ENCODE measurements at places on chromosomes 5 and 9.
A peak's percentile ranks its signal among the peaks of the same experiment; 100 is the strongest.

DNA sequence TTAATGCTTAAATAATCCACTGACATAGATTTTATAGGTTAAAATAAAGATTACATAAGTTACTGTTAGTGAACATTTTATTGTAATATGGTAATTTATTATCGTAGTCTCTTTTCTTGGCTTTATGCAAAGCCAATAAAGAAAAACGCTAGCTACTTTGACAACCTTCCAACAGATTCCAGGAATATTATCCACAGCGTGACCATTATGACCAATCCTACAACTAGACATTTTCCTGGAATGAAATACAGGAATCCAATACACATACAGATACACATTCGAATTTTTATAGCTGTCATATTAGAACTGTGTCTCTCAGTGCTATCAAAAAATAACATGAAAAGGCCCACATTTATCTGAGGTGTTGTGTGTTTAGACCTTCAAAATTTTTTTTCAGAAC, 13.1 kb downstream of the RPS23 start:
- no peak for DNase-seq

DNA sequence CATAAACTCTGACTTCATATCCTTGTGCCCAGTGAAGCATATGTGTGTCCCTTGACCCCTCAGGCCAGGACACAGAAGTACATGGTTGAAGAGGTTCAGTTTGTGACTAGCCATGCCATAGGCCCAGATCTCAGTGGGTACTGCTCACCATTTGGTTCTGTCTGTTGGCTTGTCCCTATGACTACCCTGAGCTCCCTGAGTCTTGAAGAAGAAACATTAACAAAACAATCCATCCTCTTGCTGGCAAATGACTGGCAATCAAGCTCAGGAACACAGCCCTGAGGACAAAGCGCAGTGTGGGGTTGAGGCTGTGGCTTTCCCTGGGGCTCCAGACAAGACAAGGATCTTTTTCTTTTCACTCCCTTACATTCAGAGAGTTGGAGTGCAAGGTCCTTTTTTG, 46.3 kb downstream of the TNFAIP8 start:
- no peak for DNase-seq

DNA sequence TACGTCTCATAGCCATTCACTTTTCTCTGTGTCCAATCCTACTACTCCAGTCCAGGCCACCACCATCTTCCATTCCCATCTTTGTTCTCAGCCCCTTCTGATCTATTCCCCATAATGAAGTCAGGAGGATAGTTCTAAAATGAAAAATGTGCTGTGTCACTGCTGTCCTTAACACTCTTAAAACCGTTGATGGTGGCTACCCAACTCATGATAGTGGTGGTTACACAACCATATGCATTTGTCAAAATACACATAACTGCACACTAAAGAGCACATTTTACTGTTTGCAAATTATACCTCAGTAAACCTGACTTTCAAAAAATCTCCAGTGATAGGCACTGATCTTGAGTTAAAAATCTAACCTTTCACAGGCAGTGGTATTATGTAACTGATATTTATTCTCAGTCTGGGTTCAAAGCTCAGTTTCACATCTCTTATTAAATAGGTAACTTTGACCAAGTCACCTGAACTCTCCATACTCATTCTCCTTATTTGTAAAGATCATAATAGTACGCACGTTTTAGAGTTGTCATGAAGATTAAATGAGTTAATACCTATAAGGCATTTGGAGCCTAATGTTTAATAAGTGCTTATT, 24.6 kb upstream of the ADRB2 start:
- DNase-seq = no peak

DNA sequence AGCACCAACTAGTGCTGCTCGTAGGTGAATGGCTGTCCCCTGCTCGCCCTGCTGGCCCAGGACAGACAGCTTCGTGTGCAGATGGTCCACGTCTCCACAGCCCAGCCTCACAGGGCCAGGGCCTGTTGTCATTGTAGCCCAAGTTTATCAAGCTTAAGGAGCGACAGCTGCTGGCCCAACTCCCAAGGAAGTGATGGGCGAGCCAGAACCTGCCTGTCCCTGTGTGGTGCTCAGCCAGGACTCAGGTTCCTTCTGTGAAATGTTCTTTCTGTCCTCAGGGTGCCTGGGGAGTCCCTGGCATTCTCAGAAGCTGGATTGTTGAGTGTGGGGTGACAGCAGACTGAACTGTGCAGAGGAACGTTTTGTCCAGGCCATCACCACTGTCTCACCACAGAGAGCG, 16.4 kb downstream of the TRIP13 start:
- DNase-seq = peak; percentile 89

DNA sequence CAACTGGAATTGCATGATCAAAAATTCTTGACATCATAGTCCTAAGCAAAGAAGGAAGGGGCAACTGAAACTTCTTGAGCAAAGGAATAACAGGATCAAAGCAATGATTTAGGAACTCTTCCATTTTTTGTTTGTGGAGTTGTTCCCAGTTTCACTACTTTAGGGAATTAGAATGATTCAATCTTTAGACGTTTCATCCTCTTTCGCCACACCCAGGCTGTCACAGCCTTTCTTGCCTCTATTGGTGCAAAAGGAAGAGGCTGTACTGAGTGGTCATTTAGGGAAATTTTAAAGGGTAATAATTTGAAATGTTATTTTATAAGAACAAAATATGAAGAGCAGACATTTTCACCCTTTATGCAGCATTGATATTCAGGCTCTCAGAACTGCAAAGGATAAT, 1026.0 kb upstream of the ARRDC3 start:
- DNase-seq = no peak

DNA sequence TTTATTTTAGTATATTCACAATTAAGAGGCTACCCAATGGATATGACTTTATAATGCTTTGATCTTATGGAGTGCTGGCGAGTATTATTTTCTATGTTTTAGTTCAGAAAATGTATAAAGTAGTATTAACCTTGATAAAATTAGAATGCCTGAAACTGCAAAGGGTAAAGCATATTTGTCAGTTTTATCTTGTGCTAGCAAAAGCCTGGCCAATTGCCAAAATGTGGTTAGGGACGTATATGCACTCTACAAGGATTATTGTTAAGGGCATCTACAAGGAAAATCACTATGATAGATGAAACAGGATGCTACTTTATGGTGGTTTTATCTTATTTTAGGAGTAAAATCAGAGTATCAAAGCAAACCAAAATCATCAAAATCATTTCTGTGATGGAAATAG, 281.7 kb downstream of the CCDC171 start:
- DNase-seq = no peak

DNA sequence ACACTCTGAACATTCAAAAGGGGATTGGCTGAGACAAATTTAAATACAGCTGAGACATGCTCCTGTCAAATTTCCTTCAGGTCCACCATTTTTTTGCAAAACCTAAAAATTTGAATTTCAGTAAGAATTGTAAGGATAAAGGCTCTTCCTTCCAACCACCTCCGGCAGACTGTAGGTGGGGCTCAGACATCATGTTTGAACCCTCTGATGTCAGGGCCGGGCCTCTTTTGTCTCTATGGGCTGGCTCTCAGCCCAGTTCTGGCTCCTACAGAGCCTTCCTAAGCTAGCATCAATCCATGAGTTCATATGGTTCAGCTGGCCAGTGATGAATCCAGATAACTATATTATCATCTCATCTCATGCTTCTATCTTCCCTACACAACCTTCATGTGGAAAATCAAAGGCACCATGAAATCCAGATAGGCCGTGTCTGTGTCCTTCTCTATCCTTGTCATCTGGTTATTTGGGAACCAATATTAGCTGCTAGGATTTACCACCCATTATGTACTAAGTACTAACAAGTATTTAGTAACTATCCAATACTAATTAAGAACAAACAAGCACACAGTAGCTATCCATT, 44.2 kb downstream of the NIPSNAP3B start:
- DNase-seq = peak; percentile 60

DNA sequence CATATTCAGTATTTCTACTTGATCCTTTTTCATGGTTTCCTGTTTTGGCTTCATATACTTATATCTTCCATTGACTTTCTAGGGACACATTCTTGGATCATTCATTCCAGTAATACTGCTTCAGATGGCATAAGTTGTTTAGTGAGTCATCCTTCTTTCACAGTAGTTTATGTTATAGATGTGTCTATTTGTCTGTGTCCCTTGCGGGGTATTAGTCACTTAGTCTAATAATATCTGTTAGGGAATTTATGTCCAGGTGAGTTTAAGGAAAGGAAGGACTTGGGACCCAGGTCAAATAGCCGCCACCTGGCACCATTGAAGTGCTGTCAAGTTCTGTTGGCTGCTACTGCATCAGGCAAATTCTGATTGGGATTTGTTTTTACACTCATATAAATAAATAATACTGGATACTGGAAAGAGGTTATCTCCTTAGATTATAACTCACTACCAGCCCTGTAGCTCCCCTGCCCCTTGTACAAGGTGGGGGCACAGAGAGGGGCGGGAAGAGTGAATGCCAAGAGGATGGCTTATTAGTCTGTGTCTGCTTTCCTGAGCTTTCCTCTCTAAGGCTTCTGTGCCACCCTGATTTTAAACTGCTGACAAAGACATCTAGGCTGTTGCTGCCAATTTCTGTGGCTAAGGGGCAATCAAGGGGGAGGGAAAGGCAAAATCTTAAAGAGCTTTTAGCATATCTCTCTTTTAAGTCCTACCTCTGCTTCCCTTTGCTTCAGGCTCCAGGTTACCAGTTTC, 64.9 kb downstream of the CDC42SE2 start:
- no peak for DNase-seq

GRCh38 chr5:144659634-144660227, 489.1 kb downstream of the KCTD16 start:
- no peak for DNase-seq

Data from WERI-Rb-1 (cell line).